SK-N-SH treated with all-trans-retinoic acid at 6 μM for 48 hours (cell line): ENCODE measurements at places on chromosomes 5 and 9.

GRCh38 chr5:78215565-78215964 lies 78.9 kb downstream of the AP3B1 start:
- ATAC-seq: no peak

DNA sequence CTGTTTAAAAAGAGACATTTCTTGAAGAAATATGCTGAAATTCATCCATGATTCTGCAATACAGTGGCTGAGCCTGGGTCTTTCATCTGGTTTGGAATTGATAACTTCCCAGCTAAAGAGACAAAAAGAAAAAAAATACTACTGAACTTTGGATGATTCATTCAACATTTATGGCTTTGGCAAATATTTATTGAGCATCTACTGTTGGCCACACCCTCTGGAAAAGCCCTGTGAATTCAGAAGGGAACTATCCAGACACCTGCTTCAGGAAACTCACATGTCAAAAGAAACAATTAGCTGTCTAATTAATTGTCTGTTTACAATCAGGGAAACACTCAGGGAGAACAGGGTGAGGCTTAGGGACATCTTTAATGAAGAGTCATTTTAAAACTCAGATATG lies 17.8 kb upstream of the ZNF622 start:
- no peak for ATAC-seq

GRCh38 chr5:137306903-137307302 lies 192.2 kb downstream of the SPOCK1 start:
- no peak for ATAC-seq

DNA sequence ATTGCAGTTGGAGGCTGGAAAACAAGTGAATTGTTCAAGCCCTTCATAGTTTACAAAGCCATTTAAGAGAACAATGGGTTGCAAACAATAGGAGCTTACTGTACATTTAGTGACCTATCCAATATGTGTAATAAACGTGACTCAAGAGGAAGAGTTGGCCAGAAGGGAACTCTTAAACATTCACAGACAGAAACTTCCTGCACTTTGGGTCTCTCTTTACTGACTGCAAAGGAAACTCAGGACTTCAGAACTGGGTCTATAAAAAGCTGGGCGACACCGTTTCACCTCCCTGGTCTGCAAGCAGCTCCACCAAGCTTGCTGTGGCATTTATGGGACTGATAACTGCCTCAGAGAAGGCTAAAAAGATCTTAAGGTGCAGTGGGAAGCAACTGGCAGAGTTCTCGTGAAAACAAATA lies 48.7 kb upstream of the SPATA31D4 start:
- no peak for ATAC-seq

GRCh38 chr5:168883991-168884390 lies 304.8 kb upstream of the PANK3 start:
- no peak for ATAC-seq

DNA sequence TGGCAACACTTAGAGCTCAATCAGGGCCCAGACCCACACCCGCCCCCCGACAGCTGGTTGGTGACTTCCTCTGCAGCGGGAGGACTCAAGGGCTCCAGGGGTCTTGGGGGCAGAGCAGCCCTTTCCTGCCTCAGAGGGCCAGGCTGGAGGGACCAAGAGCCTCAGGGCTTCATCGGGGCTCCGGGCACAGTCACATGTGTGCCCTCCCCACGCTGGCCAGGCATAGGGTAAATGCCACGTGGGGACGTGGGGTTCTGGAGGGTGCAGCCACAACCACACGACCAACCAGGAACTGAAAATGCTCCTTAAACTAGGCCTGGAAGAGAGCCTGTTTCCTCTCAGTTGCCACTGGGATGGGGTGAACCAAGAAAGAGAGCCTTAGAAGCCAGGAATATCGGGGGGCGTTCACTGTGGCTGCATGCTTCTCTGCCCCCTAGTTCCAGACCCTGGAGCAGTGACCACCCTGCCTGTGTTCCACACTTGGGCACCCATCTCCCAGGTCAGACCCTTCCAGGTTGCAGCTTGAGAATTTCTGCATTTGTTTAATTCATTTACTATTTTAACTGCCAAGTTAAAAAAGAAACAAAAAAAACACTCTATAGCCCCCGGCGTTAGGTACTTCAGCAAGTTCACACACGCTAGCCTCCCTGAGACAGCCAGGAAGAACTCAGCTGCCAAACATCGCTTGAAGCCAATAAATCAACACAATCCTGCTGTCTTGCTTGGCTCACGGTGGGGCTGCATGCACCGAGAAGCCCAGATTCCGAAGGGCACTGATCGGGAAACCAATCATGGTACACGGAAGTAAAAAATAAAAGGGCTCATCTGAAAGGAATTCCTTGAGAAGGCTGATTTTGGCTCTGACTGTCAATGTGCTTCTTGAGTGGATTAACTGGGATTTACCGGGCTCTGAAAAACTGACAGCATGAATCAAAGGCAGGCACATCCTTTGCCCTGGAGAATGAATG lies 56.1 kb upstream of the PHYKPL start:
- ATAC-seq: no peak

DNA sequence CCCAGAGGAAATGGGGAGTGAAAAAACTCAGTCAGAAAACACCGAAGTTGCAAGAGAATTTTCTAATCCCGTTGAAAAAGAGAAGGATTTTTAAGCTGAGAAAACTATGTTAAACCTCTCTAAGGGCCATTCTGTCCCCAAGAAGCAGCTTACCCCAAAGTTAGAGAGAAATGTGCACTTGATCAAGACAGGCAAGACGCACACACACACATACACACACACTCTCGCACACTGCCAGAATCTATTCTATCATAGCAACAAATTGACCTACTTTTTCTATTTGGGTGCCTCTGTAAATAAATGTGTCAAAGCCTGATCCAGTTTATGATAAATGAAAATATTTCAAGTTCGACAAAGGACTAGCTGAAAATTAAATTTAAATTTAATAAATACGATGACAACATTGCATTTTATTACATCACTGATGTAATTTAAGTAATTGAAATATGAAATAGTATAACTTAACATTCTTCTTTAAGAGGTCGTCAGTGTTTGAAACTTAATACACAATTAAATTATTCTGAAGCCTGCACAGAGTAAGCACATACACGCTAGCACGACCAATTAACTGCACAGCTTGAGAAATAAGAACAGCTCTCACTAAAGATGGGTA lies 5.9 kb downstream of the NFIL3 start:
- no peak for ATAC-seq

GRCh38 chr9:27514551-27514950 lies 9.5 kb upstream of the IFNK start:
- no peak for ATAC-seq

DNA sequence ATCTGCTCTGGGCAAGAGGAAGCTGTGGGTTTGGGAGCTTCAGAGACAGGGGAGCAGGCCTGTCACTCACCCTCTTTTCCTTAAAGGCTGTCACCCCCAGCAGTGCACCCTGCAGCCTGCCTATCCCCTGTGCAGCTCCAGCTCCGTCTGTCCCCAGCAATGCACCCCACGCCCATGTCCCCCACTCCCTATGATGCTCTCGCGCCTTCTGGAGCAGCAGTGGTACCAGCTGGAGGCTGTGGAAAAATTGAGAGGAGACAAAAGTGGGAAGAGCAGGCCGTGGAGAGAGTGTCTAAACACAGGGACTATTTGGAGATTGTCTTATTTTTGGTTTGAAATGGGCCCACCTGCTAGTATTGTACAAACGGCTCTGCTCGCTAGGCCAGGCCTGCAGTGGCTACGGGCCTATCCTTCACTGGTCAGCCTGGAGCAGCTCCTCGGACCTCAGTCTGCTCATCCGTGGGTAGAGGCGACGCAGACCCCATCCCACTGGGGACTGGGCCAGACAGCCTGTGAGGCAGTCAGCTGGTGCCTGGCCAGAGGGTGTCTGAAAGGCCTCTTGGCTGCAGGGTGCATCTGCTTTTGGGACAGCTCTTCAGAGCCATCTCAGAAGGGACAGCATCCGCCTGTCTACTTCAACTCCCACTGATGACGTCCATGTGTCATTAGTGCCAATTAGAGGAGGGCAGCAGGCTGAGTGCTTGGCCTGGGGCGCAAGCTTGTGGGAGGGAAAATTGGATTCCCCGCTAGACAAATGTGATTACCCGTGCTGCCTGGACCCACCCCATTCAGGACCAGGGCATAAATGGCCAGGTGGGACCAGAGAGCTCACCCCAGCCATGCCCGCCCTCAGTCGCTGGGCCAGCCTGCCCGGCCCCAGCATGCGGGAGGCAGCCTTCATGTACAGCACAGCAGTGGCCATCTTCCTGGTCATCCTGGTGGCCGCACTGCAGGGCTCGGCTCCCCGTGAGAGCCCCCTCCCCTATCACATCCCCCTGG lies at the start of gene DBH:
TSS of gene DBH (plus strand) at position 831 of the 999 bp plus-strand sequence. CDS start at position 840, 9 bp downstream.
- ATAC-seq: peak; percentile 50; the same call in 2 of the 3 replicates

- ATAC-seq: no peak
Observed at GRCh38 chr5:79330071-79330470, 94.1 kb downstream of the JMY start.

- ATAC-seq: no peak
Observed at GRCh38 chr9:6224393-6225154, 9.0 kb downstream of the IL33 start.

DNA sequence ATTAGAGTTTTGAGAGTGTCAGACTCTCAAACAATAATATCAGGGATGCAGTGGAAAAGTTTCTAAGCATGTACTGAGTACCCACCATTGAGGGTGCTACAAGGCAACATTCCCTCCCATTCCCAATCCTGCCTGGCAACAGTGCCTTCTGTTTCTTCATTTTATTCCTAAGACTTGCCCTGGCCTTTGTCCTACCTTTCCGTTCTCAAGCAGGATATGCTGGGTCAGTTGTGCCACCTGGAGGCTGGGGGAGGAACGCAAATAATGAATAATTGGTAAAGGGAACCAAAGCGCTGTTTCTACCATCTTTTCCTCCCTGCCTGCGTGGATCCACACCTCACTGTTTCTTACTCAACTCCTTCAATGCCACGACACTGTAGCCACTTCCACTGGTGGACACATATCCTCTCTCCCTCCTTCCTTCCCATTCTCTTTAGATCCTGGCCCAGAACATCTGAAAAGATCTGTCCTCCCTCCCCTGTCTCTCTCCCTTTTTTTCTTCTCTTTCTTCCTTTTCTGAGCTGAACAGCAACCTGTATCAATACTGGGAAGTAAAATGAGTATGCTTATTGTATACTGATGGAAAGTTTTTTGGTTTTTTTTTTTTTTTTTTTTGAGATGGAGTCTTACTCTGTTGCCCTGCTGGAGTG lies 149.5 kb downstream of the C9orf152 start:
- peak; percentile 86 for ATAC-seq

GRCh38 chr5:16812448-16812847 lies 123.6 kb downstream of the MYO10 start:
- no peak for ATAC-seq

DNA sequence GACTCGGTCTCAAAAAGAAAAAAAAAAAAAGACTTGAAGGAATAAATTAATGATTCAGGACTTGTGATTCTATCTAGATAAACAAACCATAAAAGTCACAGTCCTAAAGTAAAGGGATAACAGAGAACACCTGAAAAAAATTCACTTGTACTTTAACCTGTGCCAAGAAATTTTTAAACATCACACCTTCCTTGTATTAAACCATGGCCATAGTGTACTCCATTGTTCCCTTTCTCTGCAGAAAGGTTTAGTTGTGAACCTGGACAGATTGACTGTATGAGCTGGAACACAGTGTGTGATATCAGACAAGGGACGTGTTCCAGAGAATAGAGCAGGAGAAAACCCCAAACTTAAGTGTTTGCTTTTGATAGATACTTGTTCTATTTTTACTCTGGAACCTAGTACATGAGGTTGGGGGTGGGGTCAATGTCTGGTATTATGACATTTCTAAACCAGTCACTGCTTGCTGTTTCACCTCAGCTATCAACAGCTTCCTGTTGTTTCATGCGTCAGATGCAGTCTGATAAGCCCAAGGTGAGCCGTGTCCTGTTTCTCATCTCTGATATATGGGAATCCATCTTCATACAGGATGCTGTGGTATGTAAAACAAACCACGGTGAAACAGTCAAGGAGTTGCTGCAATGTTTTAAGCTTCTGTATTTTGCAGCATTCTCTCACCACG lies 62.5 kb upstream of the ITGA1 start:
- peak; percentile 14; the same call in 2 of the 3 replicates for ATAC-seq

- ATAC-seq: no peak
Observed at GRCh38 chr9:14175778-14176177, 138.2 kb downstream of the NFIB start.

DNA sequence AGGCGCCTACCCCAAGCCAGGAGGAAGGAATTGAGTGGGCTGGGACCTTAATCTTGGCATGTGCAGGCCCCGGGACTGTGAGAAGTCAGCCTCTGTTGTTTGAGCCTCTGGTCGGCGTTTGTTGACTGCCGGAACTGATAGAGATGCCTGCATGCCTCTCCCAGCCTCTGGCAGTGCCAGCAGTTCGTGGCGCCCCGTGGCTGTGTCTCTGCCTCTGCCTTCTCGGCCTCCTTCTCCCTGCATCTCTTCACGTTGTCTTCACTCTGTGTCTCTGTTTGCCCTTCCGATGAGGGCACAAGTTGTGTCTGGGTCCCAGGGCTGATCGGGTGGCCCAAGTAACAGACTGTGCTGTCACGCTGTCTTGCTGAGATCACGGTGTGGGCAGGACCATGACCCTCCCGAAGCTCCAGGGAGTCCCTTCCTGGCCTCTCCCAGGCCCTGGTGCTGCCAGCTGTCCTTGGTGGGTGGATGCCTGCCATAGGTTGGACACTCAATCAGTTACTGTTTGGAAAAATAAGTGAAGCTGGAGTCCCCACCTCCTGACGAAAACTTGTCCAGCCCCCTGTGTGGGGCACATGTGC lies 133.5 kb upstream of the LPCAT1 start:
- ATAC-seq: no peak

DNA sequence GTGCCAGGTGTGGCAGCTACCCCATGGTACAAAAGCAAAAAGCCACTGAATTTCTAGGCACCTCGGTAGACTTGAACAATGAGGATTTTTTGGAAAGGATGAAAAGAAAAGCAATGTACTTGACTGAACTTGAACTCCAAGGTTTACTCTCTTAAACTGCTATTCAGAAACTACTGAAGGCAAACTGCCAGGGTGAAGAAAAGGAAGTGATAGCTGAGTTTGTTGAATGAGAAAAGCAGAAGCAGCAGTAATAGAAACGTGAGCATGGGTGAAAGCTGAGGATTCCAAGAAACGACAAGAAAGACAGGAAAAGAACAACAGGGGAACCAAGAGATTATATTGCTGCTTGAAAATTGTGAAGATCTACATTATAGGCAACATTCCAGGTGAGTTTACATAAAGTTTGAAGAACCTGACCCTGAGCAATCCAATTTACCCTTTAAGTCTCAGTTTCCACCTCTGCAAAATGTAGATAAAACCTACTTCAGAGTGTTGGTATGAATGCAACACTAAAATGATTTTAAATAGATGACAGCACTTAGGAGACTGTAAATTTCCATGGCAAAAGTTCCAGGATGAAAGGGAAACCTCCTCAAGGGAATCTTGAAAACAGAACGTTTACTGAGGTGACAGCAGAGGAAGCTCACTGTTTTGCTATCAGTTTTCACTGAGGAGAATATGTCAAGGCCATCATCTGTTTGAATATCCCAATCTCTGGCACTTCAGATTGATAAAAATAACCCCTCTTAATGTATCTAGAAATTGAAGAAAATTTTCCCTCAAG lies 245.8 kb downstream of the SPATA31D1 start:
- no peak for ATAC-seq

- no peak for ATAC-seq
Observed at GRCh38 chr9:81826517-81826906, 101.7 kb upstream of the SPATA31D4 start.
